ENCODE measurements at places on chromosomes 16 and 17.
A peak's percentile ranks its signal among the peaks of the same experiment; 100 is the strongest.

- no peak for DNase-seq
Measured at GRCh38 chr17:72430611-72431432, 310.0 kb downstream of the SOX9 start.

DNA sequence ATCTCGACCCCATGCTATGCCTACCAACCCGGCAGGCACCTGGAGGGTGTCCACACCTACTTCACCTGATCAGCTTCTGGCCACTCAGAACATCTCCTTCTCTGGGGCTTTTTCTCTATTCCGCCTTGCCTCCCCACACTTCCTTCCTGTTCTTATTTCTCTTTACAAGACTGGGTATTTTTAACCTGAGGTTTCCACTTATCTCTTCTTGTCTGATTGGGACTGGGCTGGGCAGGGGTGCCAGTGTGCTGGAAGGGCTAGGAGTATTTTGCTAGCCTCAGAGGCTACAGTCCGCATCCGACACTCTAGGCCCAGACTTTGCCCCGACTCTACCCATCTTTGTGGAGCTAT is 26.2 kb upstream of the ZNF652 start:
- no peak for DNase-seq

- no peak for DNase-seq
Measured at GRCh38 chr16:80085606-80086005, 455.2 kb upstream of the DYNLRB2 start.

DNA sequence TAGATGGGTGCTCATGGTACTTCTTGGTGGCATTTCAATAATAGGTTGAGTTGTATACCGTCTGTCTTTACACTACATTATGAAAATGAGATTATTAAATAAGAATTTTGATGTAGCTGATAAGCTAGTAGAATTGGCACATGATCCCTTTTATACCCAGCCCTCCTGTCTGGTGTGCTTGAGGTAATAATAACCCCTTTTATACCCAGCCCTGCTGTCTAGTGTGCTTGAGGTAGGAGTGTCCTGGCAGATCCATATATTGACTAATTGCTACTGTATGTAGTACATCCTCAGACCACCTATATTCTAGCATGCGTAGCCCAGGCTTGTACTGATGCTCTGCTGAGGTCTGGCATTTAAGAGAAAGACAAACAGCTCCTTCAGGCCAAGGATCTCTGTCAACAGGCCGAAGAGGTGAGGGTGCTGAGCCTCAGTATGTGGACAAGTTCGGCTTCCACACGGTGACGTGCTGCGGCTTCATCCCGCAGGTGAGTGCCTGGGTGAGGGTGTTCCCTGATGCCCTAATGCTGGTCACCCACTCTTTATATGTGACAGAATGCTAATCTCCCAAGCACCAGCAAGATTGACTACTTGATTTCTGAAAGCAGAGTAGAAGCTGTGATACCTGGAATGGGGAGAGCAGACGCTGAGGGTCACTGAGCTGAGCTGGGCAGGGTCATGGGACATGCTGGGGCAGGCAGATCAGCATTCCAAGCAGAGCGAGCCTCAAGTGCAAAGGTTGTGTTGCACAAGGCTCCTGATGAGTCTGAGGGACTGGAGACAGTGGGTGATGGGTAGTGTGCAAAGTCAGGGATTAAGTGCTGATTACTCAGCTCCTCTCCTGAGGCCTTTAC is 5.7 kb downstream of the FN3K start:
- DNase-seq = no peak

- no peak for DNase-seq
Measured at GRCh38 chr16:84704253-84704652, 4.5 kb downstream of the USP10 start.

- DNase-seq = peak; percentile 80
Measured at GRCh38 chr16:46929378-46930332, 43.8 kb downstream of the DNAJA2 start.

- no peak for DNase-seq
Measured at GRCh38 chr17:28667870-28668269, 5.9 kb downstream of the SUPT6H start.

DNA sequence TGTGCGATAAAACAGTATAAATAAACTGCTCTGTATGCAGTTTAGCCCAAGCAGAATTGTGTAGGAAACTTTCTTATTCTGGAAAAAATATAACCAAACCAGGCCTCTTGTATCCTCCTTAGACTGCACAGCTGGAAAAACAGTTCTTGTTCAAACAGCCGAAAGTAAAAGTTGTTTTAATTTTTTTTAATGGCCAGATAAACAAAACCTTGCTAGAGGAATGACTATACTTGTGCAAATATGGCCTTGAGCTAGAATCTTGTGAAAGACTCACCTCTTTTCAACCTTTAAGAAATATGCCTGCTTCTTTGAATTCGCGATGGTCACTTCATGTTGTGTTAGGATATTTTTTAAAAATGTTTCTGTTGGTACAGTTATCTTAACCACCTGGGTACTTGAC is 114.5 kb upstream of the MAF start:
- DNase-seq = no peak

- DNase-seq = no peak
Measured at GRCh38 chr16:29770250-29770929, 7.7 kb upstream of the ZG16 start.

DNA sequence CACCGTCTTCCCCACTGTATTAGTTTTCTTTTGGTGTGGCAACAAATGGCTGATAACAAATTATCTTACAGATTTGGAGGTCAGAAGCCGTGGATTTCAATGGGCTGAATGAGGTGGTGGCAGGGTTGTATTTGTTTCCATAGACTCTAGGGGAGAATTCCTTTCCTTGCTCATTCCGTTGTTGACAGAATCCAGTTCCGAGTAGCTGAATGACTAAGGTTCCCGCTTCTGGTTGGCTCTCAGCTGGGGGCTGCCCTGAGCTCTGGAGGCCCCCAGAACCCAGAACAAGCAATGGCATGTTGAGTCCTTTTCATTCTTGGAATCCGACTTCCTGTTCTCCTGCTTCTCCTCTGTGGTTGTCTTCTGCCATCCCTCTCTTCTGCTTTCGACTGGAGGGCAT is 280.4 kb downstream of the SNX29 start:
- no peak for DNase-seq

DNA sequence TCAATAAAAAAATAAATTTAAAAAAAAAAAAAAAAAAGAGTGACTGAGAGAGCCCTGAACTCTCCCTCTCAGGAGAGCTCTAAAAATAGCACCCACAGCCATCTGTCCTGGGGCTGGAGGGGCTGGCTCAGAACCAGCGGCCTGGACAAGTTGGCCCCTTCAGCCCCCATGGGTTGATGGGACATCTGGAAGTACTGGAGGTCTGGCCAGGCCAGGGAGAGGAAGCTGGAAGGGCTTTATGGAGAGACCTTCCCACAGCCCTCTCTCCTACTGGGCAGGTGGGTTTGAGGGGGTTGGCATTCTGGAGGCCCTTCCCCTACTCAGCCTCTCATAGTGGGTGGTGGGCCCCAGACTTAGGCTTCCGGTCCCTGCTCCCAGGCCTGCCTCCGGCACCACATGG is 93.7 kb upstream of the TMEM97 start:
- DNase-seq = no peak

- no peak for DNase-seq
Measured at GRCh38 chr17:68006797-68007196, 10.5 kb upstream of the C17orf58 start.
